CD4-positive, alpha-beta T cell (primary cell): ENCODE measurements at places on chromosomes 7 and 10.

- DNase-seq = no peak
Observed at GRCh38 chr10:70784471-70784870, 706 bp downstream of the TBATA start.

DNA sequence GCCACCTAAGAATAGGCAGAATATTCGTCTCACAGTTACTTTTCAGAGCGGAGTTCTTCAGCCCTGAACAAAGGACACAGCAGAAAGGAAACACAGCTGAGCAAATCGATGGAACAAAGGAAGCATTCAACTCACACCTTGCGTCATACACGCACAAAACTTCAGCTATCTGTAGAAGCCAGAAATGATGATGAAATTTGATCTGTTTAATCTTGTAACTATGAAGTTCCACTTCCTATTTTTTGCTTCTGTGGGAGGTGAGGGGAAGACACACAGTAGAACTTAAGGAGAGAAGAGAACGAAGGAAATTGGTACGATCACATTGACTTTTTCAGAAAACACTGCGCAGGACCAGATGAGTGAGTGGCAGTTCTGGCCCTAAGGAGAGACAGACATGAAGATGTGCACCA is 26.2 kb downstream of the FAM171A1 start:
- DNase-seq = no peak

DNA sequence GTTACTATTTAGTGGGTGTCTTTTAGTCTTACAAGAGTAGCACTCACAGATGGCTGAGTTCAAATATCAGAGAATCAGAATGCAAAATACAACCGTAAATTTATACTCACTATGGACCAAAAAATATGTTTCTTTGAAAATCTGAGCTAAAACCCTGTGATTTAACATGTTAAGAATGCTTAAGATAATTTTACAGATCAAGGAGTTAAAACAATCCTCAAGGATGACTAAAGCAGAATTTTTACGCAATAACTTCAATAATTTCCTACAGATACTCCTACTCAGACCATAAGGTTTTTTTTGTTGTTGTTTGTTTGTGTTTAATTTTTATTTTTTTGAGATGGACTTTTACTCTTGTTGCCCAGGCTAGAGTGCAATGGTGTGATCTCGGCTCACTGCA is 47.9 kb upstream of the CCDC6 start:
- no peak for DNase-seq

DNA sequence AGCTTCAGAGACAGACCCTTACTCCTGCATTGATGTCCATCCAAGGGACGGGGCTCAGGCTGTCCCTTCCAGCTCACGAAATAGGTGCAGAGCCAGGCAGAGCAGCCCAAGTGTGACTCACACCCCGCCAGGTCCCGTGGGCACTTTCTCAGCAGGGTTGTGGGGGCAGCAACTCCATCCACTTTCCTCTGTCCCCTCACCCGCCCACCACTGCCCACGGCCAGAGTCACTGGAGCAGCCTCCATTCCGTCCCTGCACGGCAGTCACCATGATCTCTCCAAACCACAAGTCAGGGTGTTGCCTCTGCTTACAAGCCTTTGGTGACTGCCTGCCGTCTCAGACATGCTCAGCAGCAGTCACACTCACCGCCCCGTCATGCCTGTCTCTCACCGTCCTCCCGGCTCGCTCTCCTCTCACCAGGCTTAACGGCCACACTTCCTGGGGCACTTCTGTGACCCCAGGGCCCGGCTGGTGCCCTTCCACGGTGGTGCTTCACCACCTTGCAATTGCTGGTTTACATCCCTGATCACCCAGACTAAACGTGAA is 39.3 kb downstream of the CALML3 start:
- DNase-seq = peak; percentile 67

- no peak for DNase-seq
Observed at GRCh38 chr10:3711918-3712317, 73.1 kb downstream of the KLF6 start.

DNA sequence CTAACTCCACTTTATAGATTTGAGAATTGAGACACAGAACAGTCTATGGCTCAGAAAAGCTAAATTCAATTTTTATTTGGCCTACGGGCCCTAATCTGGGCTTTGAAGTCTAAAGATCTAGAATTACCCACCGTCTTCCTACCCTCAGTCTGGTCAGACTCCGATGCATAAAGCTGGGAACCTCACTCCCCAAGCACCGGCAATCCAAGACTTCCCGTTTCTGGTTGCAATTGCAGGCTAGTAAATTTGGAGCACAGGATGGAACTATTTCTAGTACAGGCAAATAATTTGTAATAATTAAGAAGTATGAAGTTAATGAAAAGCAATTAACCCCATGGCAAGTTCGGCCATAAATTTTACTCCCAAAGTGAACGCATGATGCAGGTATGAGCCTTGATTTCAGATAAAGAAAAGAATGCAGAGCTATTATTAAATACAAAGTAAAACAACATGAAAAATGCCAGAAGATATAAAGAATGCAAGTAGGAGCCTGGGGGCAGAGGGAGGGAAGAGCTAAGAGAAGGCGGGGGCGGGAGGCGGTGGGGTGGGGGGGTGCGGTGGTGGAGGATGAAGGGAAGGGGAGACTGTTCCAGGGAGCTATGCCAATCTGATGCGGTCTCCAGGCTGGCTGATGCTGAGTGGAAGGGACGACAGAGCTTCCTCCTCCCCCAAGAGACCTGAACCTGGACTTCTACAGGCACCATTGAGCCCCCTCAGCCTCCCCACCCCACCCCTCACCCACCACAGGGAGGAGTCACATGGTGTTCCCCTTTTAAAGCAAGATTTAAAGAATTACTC is 45.1 kb downstream of the BPGM start:
- DNase-seq = no peak

- no peak for DNase-seq
Observed at GRCh38 chr10:10702211-10702610, 315.5 kb upstream of the CELF2 start.

DNA sequence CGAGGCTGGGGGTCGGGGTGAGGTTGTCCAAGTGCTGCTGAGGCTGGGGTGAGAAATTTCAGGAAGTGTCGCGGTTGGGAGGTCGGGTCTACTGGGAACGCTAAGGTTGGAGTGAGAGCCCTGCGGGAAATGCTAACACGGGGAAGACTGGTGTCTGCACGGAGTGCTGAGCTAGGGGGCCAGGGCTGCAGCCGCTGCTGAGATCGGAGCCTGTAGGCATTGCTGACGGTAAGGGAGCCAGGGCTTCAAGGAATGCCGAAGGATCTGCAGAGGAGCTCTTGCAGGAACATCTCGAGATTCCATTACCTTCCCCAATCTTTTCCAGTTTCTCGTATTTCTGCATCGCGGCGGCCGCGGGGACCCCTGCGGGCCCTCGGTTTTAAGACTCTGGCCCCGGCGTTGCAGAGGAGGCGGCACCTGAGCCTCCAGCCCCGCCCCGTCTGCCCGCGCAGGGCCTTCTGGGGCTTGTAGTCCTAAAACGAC is at the start of gene CDK5:
TSS of gene CDK5 (minus strand) at position 392 of the 483 bp plus-strand sequence. CDS start at position 343, 49 bp downstream.
- no peak for DNase-seq

- no peak for DNase-seq
Observed at GRCh38 chr10:65701168-65701776, 1224.6 kb upstream of the LRRTM3 start.

DNA sequence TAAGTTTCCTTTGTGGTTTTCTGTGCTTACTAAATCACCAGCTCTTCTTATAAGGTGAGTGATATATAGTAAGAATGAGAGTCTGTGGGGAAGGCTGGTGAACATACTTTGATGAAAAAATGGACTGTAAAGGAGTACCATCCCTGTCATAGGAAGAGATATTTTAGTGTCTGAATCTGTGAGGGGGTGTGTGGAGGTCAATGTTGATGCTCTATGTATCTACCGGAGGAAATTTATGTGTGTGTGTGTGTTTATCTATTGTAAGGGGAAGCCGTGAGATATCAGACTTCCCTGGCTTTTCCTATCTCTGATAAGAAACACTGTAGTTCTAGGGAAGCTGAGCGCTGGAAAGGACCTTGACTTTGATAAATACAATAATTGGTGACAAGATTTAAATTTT is 179.0 kb downstream of the PCDH15 start:
- no peak for DNase-seq

DNA sequence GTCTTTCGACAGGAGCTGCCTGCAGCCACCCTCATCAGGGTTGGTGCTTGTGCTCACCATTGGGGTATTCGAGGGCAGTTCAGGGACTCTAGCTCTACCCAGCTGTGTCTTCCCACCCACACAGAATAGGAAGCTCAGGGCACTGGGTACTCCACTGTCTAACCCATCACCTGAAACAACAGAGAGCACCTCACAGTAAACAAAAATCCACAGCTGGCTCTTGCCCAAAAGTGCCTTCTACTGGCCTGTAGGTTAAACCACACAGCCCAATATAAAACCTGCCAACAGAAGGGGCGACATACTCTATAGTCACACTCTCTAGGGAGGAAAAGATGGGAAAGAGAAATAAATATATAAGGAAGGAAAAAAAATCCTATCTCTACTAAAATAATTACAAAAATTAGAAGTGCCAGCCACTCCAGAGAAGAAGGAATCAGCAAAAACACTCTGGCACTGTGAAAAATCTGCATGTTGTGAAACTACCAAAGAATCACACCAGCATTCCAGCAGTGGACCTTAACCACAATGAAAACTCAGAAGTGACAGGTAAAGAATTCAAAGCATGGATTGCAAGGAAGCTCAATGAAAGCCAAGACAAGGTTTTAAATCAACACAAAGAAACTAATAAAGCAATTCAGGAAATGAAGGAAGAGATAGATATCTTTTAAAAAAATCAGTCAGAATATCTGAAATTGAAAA is 110.0 kb downstream of the HGF start:
- DNase-seq = no peak

- DNase-seq = no peak
Observed at GRCh38 chr10:123109466-123109865, 26.3 kb upstream of the HMX3 start.

- no peak for DNase-seq
Observed at GRCh38 chr7:12066004-12066403, 145.1 kb upstream of the TMEM106B start.

- DNase-seq = no peak
Observed at GRCh38 chr10:13741438-13741837, 154.7 kb downstream of the PRPF18 start.

- DNase-seq = no peak
Observed at GRCh38 chr10:77333610-77334340, 303.8 kb downstream of the KCNMA1 start.

DNA sequence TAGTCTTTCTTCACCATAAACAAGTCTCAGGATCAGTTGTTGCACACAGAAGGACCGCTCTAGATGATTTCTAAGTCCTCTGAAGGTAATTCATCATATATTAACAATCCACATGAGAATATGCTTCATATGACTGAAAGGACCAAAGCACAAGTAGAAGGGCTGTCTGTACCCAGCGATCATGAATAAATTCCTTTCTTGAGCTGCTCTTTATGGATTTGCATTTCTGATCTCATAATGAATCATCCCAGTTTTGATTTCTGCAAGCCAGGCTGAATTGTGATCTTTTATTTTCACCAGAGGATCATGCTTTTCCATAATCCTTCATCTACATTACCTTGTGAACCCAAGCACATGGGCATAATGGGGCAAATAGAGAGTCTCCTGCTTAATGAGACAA is 675.6 kb downstream of the MAGI2 start:
- DNase-seq = no peak

DNA sequence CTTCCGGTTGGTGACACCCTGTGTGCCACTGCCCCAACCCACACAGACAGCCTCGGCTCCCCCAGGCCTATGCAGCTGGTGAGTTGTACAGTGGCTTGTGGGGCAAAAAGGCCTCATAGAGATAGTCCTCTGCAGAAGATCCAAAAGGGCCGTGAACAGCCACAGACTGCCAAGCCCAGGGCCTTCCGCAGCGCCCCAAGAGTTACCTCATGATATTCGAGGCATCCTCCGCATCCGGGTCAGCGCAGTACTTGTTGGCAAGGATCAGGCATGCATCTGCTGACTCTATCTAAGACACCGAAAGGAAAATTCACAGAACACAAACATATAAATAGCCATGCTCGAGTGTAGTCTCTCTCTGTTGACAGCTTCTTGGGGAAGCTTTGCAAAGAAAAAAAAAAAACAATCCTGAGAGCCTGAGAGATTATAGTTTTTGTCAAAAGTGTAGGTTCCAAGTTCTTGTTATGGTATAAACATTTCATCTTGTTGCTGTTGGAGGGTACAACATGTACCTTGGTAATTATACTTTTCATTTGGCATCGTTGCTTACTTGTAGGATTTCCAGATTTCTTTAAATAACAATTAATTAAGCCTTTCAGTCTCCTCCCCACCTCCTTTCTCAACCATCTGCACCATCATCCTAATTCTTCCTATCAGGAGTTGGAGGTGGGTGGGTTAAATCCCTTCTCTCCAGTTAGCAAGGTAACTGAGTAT is 553.0 kb downstream of the KCNMA1 start:
- DNase-seq = no peak

DNA sequence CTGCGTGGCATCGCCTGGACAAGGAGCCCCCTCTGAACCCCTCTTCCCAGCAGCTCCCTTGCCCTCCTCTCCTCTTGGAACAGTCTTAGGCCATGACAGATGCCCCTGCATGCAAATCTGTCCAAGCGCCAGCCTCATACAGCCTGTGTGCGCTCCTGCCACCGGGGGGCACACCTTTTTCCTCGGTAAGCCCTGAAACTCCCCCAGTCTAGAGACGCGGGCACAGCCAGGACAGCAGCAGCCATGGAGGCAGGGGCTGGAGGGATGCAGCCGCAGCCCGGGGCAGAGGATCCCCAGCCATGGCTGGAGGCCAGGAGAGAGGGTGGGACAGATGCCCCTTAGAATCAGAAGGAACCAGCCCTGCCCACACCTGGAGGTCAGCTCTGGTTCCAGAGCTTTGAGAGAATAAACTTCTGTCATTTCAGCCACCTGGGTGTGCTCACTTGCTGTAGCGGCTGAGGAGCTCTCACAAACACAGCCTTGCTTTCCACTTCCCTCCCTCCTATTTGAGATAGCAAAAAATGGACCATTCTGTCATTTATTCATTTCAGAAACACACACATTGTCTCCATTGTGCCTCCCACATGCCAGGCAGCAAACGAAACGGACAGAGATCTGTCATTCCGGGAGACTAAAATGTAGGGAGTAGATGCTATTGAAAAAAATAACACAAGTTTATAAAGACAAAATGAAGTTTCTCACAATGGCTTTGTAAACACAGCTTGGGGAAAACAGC is 241.5 kb downstream of the WDR37 start:
- no peak for DNase-seq

DNA sequence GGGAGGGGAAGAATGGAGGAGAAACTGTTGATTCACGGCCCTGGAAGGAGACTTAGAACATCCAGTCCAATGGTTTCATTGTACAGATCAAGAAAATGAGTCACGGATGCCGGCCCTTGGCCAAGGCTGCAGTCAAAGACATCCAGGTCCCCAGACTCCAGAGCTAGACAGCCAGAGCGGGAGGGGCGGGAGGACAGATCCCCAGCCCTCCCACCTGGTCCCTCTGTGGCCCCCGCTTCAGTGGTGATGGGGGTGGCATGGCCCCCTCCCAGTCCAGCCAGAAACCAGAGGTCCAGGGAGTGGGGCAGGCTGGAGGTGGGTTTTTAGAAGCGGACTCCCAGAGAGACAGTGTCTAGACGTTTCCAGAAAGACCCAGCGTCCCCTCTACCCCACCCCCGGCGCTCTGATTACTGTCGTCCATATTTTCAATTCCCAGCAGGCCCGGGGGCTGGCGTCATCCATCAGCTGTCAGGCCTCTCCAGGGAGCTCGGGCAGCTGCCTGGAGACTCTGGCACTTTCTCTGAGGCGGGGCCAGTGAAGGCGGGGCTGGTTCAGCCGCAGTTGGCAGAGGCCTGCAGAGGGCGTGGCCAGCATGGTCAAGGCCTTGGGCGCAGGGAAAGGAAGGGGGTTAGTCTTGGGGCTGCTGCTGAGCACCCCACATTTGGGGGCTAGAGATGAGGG is 8.0 kb upstream of the HSPB1 start:
- no peak for DNase-seq
